ENCODE measurements at places on chromosomes 5 and 9.

DNA sequence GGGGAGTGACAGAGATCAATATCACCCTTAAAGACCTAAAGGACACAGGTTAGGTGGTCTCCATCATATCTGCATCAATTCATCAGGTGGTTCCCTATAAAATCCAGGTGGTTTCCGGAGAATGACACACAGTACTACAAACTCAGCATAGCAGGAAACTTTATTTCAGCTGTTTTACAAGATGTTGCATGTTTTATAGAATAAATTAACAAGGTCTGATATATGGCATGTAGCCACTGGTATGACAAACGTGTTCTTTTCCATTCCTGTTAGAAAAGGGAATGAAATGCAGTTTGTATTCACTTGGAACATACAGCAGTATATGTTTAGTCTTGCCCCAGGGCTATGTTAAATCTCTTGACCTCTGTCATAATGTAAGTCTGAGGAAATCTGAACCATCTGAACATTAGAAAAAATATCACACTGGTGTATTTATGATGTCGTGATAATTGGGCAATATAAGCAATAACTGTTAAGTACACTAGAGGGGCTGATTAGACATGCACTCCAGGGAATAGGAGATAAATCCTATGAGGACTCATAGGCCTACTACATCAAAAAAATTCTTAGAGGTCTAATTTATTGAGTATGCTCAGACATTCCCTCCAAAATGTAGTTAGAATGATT, 42.2 kb upstream of the TNFSF8 start:
- DNase-seq: no peak

DNA sequence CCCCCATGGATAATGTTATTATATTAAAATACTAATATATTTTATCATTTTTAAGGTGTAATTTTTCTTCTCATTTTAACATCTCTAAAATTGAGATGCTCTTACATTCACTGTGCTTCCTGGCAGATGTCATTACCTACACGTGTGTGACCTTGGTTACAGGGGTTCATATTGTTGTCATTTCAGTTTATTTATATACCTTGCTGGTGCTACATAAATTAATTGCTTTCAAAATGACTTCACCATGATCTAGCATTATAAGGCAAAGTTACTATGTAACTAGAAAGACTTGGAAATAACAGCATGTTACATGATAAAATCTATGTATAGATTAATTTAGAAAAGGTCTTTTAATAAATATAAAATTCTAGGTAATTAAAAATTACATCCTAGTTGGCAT, 60.9 kb downstream of the ARHGEF28 start:
- DNase-seq: no peak

- DNase-seq: no peak
These were observed 242.6 kb upstream of the MVB12B start for GRCh38 chr9:126084008-126084407.

DNA sequence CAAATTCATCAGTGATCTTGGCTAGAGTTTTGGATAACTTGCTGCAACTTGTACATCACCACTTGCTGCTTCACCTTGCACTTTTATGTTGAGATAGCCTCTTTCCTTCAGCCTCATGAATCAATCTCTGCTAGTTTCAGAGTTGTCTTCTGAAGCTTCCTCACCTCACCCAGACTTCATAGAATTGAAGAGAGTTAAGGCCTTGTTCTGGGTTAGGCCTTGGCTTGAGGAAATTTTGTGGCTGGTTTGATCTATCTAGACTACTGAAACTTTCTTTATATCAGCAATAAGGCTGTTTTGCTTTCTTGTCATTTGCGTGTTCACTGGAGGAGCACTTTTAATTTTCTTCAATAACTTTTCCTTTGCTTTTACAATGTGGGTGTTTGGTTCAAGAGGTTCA, 12.8 kb downstream of the FER start:
- DNase-seq: no peak

GRCh38 chr5:14560091-14560595, 21.4 kb upstream of the OTULINL start:
- no peak for DNase-seq

DNA sequence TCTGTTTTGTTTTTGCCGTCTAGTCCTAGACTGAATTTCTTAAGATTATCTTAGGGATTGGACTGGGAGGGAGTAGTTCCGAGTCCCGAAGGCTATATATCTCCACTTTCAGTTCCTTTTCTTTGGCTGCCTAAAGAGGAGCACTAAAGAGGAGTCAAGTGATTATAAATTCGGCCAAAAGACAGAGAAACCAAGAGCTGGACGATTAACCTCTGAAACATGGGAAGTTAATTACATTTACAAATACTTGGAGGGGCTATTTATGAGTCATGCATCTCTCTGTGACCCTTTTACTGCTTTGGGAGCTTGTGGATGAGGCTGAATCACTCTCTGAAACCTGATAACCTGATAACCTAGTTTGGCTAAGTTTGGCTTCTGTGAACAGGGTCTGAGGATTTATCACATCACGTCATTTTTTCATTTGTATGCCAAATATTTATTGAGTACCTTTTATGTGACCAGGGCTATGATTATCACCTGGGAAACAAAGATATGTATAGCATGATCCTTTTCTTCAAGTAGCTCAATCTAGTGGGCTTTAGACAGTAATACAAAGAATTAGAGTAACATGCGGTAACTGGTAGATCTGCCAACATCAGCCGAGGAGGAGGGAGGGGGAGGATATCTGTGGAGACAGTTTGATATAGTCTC, 180.9 kb downstream of the CD180 start:
- peak; percentile 46 for DNase-seq

GRCh38 chr9:136441681-136442245, 2.1 kb upstream of the INPP5E start:
- no peak for DNase-seq

GRCh38 chr9:132894346-132894745, 15.6 kb downstream of the SPACA9 start:
- DNase-seq: no peak

DNA sequence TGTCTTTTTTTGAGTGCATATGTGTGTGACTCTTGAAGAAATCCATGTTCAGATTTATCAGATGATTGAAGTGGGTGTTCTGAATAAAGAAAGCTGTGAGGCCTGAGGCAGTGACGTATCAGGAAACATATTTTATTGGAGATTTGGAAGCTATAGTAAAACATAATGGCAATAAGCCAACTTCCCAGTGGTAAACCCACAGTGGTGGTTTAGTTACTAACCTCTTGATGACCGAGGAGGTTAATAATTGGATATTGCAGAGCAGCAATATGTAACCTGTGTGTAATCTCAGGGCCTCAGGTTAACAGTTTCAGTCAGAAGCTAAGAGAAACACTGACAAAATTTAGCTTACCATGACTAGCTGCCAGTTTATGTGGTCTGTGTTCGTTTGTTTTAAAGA, 6.9 kb downstream of the RGMB start:
- no peak for DNase-seq

DNA sequence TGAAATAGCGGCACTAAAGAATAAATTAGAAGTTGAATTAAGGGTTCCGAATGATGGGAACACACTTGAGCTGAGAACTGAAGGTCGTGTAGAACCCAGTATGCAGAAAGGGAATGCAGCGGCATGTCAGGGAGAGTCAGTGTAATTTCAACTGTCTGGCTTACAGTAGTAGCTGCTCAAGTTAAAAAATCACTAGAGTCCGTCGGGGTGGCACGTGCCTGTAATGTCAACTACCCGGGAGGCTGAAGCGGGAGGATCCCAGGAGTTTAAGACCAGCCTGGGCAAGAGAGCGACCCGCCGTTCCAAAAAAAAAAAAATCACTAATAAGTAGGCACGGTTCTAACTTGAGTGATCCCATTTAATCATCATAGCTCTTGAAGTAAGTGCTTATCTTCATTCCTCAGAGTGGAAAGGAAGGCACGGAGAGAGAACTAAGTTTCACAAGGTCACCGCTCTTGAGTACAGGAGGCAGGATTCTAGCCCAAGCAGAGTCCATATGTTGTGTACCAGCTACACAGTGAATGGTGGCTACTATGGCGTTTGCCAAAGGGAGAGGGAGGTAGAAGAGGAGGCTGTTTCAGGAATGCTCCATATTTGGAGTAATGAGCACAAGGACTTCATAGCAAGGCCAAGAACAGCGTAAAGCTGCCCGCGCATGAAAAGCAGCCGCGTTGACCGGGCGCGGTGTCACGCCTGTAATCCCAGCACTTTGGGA, 831 bp downstream of the RMRP start:
- no peak for DNase-seq

DNA sequence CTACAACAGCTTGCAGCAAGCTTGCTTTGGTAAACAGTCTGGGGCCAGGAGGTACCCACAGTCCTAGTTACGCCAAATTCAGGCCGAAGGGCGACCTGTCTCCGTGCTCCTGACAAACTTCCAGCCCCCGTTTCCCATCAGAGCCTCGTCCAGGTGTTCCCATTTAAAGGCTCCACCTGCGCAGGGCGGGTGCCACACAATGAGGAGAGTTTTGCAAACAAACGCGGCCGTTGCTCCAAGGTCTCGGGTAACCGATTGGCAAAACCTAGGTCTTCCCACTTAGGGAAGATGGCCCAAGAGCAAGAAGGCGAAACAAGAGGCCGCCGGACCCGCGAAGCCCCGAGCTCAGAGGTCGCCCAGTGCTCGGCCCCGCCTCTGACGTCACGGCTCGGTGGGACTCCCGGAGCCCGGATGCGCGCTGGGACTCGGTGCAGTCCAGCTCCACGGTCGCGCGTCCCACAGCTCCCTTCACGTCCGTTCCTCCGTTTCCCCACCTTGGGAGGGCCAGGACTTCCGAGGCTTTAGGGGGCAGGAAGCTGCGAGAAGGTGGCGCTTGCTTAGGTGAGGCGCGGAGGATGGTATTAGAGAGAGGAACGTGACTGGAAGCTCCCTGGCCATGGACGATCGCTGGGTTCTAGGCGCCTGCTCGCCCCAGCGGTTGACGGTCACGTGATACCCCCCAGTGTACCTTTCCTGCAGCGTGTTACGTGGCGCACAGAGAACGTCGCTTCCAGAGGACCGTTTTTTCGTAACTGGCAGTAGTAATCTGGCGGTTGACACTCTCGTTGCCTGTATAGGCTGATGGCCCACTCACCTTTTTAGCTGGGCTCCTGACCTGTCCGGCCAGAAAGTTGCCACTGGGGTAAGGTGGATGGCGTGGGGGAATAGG, 41.8 kb upstream of the KDM4C start:
- no peak for DNase-seq

DNA sequence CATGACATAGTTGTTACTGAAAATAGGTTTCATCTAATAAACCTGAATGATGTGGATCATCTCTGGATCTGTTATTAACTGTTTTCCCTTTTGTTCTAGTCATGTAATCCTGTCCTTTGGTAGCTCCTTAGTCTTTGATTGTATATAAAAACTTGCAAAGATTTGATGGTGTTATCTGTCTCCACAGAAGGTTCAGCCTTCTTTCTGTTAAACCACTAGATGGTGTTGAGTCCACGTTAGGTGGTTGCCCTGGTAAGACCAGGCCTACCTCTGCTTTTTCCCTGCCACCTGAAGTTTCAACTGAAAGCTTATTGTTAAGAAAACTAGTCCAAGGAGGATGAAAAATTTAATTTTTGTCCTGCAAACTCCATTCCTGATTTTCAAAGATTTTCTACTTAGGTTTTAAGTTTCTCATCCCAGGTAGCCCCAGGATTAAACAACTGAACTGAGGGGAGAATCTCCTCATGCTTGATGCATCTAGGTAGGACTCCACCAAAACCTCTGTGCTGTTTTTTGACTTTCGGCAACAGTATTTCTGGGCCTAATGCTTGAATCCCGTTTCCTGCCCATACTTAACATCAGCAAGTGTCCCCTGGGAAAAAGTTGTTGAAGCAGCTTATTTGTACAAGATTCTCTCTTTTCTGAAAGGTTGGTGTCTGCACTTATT, 68.5 kb downstream of the RICTOR start:
- no peak for DNase-seq

- no peak for DNase-seq
These were observed 298.0 kb downstream of the FBXL7 start for GRCh38 chr5:15798006-15798405.

DNA sequence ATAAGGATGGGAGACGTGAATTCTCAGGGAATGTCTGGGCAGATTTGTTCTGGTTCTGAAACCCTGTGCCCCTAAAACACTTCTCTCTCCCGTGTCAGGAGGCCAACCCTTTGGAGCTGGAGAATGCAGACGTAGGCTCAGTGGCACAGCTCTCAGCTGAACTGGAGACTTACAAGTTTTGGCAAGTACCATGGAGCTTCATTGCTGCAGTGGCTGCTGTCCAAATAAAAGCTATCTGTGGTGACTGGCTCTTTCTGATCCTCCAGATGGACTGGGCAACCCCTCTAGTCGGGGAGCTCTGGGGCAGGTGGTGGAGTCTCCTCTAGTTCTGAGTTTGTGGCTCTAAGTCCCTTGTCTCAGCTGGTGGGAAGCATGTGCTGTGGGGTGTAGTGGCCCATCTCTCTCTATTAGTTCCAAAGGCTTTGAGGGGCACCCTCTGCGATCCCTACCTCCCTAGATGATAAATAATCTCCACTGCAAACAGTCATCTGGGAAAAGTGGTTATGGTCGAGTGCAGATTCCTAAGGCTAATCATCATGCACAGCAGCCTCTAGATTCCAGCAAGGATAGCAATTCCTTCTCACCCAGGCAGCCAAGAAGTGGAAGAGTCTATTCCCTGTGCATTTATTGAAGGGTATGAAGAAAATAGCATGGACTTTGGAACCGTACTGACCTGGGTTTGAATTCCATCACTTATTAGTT, 204.2 kb upstream of the KLF4 start:
- no peak for DNase-seq

GRCh38 chr5:101036778-101037177, 133.7 kb upstream of the ST8SIA4 start:
- no peak for DNase-seq

DNA sequence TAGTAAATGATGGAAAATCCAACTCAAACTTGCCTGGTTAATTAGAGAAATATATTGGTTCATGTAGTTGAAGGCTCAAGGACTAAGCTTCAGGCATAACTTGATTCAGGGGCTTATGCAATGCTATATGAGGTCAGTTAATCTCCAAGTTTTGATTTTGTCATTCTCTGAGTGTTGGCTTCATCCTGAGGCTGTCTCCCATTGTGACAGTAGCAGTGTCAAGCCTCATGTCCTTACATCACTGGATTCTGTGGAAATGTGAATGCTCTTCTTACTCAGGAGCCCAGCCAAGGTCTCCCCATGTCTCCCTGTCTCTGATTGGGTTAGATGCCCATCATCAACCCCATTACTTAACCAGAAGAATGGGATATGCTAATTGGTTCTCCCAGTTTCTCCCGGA, 44.4 kb upstream of the SNX2 start:
- DNase-seq: no peak
